Stimulated activated CD4-positive, alpha-beta T cell treated with anti-CD3 and anti-CD28 coated beads, Interleukin-4, amount 100 ng/mL, for 48 hours (primary cell): ENCODE measurements at places on chromosomes 1 and 21.

DNA sequence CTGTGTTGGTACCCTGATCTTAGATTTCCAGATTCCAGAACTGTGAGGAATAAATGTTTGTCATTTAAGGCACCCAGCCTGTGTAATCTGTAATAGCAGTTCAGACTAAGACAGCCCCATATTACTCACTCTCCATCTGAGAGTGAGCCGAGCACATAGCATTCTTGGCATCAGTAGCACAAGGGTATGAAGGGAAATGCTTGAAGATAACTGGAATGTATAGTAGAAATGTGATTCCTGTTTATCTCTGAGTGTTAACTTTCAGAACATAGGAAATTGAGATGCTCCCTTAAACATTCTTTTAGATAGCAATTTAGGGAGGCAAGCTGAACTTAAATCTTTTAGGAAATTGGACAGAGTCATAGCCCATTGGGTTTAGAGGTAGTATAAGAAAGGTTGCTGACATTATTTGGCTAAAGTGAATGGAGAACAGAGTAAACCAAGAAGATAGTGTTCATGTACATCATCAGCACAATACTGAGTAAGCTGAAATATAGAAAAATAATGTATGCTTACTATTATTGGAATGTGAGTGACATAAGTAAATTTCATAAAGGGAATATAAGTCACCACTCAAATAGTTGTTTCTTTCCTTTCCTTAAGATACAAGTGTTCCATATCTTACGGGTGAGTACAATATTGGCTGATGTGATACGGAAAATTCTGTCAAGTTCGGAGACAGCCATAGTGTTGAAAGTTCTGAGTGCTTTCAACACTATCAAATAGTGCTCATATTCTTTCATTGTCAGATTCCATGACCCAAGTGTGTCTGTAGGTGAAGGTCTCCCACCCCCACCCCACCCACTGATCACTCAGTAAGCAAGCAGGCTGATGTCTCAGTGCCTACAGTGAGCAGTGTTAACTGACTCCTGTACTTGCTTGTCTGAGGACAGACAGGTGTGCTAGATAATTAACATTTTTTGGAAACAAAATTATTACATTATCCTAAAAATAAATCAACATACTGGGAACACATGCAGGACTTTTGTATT, 73.7 kb downstream of the LRRC8D start:
- DNase-seq: no peak

DNA sequence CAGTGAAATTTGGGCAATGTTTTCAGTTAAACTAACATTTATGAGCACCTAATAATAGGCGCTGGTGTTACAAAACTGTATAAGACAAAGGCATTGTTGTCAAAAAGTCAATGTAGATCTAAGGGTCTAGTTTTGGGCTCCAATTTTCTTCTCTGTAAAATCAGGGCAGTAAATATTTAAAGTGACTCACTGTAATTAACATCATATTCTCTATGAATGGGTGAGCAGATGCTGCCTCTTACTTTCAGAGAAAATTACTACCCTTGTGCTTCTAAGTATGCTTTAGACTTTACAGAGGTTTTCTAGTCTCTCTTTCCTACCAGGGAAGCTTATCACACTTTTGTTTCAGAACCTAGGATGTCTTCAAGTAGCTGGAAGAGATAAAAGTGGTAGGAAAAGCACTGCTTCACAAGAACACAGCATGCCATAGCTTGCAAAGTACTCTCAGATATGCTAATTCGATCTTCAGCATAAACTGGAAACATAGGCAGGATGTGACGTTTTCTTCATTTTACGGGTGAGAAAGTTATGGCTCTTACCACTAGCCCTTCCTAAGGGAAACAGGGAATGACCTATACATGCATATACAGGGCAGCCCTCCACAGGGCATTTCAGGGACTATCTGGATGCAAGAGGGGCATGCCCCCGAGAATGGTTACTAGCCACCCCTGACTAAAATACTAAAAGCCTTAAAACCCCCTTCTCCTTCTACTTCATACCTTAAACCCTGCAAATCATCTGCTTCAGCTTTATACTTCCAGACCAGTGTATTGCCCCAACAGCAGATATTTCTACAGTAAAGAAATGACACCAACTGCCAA, 2.6 kb downstream of the C1orf116 start:
- no peak for DNase-seq

DNA sequence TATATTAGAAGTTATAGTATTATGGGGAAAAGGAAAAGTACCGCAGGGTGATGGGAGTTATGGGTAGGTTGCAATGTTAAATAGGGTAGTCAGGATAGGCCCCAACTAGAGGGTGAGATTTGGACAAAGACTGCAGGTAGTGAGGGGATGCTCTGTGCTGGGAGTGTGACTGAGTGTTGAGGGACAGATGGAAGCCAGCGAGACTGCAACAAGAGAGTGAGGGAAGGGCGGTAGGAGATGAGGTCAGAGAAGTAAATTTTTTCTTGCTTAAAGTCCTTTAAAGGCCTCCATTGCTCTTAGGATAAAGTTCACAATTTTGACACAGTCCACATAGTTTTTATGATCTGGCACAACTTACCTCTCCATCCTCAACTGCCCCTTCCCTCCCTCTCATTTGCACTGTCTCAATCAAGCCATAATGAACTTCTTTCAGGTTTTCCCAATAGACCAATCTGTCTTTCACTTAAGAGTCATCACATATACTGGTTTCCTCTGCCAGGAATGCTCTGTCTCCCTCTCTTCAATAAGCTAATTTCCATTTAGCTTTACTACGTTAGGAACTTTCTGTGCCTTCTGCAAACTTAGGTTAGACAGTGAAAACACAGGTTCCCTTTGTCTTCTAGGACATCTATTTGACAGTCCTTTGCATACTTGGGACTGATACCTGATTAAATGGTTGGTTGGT, 237.7 kb upstream of the CACYBP start:
- no peak for DNase-seq

- DNase-seq: no peak
Observed at GRCh38 chr1:181127898-181128453, 39.5 kb downstream of the IER5 start.

DNA sequence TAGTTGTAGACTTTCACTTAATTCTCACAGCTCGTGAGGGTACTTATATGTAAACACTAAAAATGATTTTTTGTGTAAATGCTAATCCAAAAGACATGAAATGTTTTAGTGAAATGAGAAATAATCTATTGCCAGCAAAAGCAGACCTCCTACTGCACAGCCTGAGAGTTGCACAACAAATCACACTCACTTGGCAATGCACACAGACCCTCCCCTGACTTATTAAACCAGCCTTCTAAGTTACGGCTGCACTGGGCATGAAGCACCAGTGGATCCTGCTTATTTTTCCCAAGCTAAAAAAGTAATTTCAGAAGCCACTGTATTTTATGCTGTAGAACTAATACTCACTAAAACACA, 10.3 kb downstream of the ERRFI1 start:
- no peak for DNase-seq

GRCh38 chr1:31669786-31670592, 25.3 kb upstream of the PEF1 start:
- no peak for DNase-seq

DNA sequence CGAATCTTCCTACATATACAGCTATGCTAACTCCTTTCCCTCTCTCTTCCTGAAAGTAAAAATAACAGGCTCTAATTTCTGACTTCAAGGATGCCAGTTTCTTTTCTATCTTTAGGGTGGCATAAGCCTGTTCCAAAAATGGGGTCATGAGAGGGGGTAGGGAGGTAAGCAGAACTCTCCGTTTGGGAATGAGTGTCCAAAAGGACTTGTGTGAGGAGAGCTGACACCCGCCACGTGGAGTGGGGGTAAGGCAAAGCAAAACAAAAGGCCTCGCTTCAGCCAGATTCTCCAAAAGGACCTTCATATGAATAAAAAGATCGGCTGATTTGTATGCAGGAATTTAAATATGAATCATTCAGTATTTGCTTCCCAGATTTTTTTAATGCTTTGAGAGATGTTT, 28.6 kb downstream of the PLPPR4 start:
- no peak for DNase-seq

DNA sequence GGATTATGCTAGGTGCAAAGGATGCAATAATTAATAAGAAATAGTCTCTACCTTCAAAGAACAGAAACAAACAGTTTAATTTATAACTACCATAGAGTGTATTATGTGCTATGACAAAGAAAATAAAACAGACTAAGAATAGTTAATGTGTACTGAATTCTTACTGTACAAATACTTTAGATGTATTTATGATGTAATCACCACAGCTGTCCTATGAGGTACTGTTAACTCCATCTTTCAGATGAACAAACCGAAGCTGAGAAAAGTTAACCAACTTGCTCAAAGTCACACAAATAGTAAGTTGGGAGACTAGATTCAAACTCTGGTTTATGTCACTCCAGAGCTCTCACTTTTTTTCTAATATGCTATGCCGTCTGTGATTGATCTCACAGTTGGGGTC, 77.0 kb upstream of the FGGY start:
- DNase-seq: no peak

DNA sequence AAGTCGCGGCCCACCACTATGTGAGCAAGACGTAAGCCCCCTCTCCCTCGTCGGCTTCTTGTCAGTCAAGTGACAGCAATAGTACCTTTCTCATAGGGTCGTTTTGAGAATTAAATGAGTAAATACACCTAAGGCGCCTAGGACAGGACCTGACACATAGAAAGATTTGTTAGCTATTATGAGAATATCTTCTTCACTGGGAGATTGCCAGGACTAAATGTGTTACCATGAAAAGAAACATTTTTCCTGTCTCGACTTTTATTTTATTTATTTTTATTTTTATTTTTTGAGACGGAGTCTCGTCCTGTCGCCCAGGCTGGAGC, 798 bp downstream of the PMF1 start:
- DNase-seq: no peak

DNA sequence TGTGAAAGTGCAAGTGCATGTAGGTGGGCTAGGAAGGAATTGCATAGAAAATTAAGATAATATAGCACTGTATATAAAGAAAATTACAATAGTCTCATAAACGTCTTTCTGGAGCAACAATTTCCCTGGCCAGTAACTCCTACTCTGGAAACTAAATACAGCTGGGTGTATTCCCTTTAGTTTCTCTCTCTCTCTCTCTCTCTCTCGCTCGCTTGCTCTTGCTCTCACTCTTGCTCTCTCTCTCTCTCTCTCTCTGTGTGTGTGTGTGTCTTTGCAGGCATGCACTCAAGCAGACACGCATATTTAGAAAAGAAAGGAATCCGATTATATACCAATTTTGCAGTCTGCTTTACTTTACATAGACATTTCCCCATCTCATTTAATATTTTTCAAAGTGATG, 14.7 kb downstream of the S100A10 start:
- no peak for DNase-seq

GRCh38 chr1:19892628-19893168, 10.5 kb downstream of the OTUD3 start:
- no peak for DNase-seq

GRCh38 chr1:55284856-55285255, 69.7 kb upstream of the USP24 start:
- DNase-seq: no peak

GRCh38 chr1:19619697-19620384, 24.3 kb upstream of the NBL1 start:
- no peak for DNase-seq

GRCh38 chr21:45945066-45945867, 36.3 kb upstream of the COL6A1 start:
- no peak for DNase-seq

- DNase-seq: no peak
Observed at GRCh38 chr1:201694608-201695335, 134.2 kb upstream of the IPO9 start.

- DNase-seq: no peak
Observed at GRCh38 chr1:88746916-88747315, 62.8 kb downstream of the PKN2 start.

DNA sequence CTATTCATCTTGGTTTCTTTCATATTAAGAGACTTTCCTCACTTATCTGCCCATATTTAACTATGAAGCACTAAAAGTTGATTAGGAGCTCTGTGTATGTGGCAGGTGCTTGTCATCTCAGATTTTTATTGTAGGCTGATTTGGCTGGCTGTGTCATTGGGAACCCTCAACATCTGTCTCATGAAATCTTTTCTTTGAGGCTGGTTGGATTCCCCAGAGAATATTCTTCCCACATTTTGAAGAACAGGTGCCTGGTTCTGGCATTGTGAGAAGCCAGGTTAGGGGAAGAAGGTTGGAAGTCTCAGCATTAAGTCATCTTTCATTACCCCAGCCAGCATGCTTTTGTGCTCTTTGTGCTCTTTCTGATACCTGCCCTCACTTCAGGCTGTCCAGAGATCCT, 37.1 kb downstream of the EEIG2 start:
- DNase-seq: no peak

- no peak for DNase-seq
Observed at GRCh38 chr1:4671828-4672227, 17.4 kb downstream of the AJAP1 start.

- no peak for DNase-seq
Observed at GRCh38 chr1:57447551-57447950, 23.7 kb upstream of the DAB1 start.

- no peak for DNase-seq
Observed at GRCh38 chr1:184509105-184509504, 122.3 kb downstream of the C1orf21 start.

DNA sequence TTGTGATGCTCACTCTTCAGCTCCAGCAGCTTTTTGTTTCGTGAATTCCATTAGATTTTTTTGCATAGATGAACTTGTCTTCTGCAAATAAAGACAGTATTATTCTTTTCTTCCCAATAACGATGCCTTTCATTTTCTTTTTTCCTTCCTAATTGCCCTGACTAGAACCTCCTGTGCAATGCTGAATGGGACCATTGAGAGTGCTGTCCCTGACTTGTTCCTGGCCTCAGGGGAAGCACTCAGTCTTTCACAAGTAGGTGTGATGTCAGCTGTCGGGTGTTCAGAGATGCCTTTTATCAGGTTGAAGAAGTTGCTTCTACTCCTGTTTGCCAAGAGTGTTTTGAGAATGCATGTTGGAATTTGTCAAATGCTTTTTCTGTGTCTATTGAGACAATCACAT, 64.3 kb upstream of the ADARB1 start:
- DNase-seq: no peak

DNA sequence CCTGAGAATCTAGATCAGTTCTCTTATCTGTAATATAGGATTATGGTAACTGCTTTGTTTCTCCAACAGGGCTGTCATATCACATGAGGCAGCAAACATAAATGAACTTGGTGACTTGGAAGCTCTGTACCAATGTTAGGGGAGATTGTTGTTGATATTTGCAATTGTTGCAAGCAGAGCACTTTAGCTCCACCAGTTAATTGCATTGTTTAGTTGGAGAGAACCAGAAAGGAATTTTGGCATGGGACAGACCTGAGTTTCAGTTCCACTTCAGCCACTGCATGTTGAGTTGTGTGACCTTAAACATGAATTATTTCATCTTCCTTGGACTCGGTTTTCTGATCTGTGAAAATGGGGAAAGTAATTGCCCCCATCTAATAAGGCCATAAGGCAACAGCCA, 142.3 kb upstream of the JUN start:
- DNase-seq: no peak

DNA sequence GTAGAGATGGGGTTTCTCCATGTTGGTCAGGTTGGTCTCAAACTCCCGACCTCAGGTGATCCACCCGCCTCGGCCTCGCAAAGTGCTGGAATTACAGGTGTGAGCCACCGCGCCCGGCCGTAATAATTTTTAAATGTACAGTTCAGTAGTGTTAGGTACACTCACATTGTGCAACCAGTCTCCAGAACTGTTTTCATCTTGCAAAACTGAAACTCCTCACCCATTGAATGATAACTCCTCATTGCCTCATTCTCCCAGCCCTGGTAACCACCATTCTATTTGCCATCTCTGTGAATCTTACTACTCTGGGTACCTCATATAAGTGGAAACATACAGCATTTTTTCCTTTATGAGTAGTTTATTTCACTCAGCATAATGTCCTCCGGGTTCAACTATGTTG, 3.4 kb downstream of the NLRP3 start:
- no peak for DNase-seq

- no peak for DNase-seq
Observed at GRCh38 chr1:231187571-231187970, 25.7 kb downstream of the TRIM67 start.
